ENCODE measurements at places on chromosomes 5 and 9. TPM values are rescaled to one million over a fixed set of nuclear protein-coding genes. Genes with fewer than 3 reads are reported as not detected.

Gene PIGO
- 34.7 TPM for total RNA-seq

Gene RAD50
- total RNA-seq, result 32.7 TPM

Gene KIF20A
- 0.47 TPM for total RNA-seq

Gene CCL19
- not detected for total RNA-seq

Gene SAXO1
- not detected for total RNA-seq

- no peak overlapping the region for H3K4me3 ChIP-seq
- no peaks in the 10 kb centered on the region for H3K36me3 ChIP-seq
- no peaks in the 10 kb centered on the region for H3K27me3 ChIP-seq
- H3K4me1 ChIP-seq, result no peaks in the 10 kb centered on the region
- no peak overlapping the region for H3K27ac ChIP-seq
- DNase-seq, result no peak
Observed at GRCh38 chr5:153959134-153959957, 79.4 kb downstream of the FAM114A2 start.

GRCh38 chr5:45627076-45627656, 69.0 kb downstream of the HCN1 start:
- no peaks in the 10 kb centered on the region for H3K36me3 ChIP-seq
- DNase-seq, result no peak
- no peak overlapping the region for H3K4me3 ChIP-seq
- H3K27ac ChIP-seq, result no peak overlapping the region
- H3K27me3 ChIP-seq, result no peaks in the 10 kb centered on the region

DNA sequence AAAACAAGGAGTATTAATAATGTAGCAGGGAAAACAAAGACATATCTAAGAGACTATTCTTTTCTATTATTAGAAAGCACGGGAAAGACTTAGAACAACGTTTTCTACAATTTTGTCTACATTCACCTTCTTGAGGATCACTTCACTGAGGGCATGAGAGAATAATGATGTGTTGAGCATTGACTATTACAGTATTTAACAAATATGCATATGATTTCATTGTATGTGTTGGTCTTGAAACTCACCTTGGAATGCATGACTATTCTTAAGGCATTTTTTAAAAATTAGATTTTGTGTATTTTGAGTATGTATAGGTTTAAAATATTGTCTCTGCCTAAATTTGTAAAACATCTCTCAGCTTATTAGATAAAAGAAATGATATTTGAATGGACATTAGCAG, 1.2 kb downstream of the FSD1L start:
- H3K36me3 ChIP-seq, result no peaks in the 10 kb centered on the region
- H3K27me3 ChIP-seq, result no peaks in the 10 kb centered on the region
- H3K4me3 ChIP-seq, result no peak overlapping the region
- no peak overlapping the region for H3K27ac ChIP-seq
- peaks cover 9% of the 10 kb centered on the region for H3K4me1 ChIP-seq

GRCh38 chr5:17289681-17290539, 72.5 kb downstream of the BASP1 start:
- H3K36me3 ChIP-seq, result no peaks in the 10 kb centered on the region
- no peak for DNase-seq
- H3K4me3 ChIP-seq, result no peak overlapping the region
- no peaks in the 10 kb centered on the region for H3K27me3 ChIP-seq

- no peak overlapping the region for H3K4me3 ChIP-seq
- no peaks in the 10 kb centered on the region for H3K27me3 ChIP-seq
- no peak overlapping the region for H3K27ac ChIP-seq
Observed at GRCh38 chr5:18984559-18985080, 1003.4 kb downstream of the CDH18 start.

- no peak for DNase-seq
- H3K27ac ChIP-seq, result no peak overlapping the region
- no peaks in the 10 kb centered on the region for H3K36me3 ChIP-seq
- H3K4me3 ChIP-seq, result no peak overlapping the region
Observed at GRCh38 chr9:136316271-136316751, 11.0 kb upstream of the GPSM1 start.

DNA sequence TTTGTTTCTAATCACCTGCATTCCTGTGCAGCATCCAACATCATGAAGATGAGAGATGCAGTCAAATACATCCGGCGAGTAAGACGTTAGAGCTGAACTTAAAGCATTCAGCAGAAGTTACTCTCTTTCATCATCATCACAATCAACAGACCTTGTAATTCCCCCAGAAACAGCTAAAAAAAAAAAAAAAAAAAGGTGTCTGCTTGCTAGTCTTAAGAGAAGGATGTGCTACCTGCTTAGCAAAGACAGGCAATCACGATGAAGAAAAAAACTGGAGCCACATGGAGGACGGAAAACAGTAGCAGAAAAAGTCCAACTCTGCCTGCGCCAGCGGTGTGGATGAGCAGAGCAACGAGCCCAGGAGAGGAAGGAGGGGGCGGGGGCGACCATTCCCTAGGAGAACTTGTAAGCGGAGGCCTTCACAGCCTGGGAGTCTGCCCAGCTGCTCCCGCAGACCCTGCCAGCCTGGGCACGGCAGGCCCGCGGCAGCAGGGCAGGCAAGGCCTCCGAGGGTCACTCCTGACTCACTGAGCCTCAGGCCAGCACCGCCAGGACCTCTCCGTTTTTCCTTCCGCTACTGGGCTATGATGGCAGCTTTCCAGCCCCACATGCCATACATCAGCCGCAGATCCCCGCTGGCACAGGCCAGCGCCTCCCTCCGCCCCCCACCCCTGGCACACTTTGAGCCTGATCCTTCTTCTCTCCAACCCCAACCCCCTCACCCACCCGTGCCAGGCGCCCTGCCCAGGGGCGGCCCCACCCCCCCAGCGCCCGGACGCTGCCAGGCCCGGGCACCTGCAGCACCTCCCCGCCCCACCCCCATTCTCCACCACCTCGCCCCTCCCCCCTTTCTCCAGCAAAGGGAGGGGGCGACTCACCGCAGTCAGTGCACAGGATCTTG, 1.4 kb downstream of the NRG2 start:
- peaks cover 26% of the 10 kb centered on the region for H3K4me1 ChIP-seq
- peak; percentile 36 for DNase-seq
- peak overlapping the region; percentile 55 for H3K4me3 ChIP-seq
- H3K36me3 ChIP-seq, result no peaks in the 10 kb centered on the region
- H3K27me3 ChIP-seq, result peaks cover 59% of the 10 kb centered on the region

DNA sequence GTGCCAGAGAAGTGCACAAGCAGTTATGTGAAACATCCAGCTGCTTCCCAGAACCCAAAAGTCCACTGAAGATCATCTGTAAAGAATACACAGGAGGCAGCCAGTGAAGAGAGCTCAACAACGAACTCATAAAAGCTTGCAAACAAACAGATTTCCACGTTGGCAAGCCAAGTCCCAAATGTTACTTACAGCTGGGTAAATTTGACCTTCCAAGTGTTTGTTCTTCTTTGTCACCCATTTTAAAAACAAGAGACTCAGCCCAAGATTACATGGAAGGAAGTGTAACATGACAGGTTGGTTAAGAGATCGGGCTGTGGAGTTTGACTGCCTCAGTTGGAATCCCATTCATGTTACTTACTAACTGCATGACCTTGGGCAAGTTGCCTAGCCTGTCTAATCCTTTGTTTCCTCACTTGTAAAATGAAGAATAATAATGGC, 174.9 kb upstream of the PAPPA start:
- DNase-seq, result no peak
- no peaks in the 10 kb centered on the region for H3K36me3 ChIP-seq
- H3K4me3 ChIP-seq, result no peak overlapping the region
- no peak overlapping the region for H3K27ac ChIP-seq
- no peaks in the 10 kb centered on the region for H3K4me1 ChIP-seq
- H3K27me3 ChIP-seq, result no peaks in the 10 kb centered on the region

GRCh38 chr9:124216474-124217176, 41.1 kb upstream of the NEK6 start:
- no peaks in the 10 kb centered on the region for H3K27me3 ChIP-seq
- H3K36me3 ChIP-seq, result no peaks in the 10 kb centered on the region
- H3K4me3 ChIP-seq, result no peak overlapping the region
- peaks cover 74% of the 10 kb centered on the region for H3K4me1 ChIP-seq
- peak; percentile 84 for DNase-seq
- peak overlapping the region; percentile 95 for H3K27ac ChIP-seq

- peaks cover 4% of the 10 kb centered on the region for H3K27me3 ChIP-seq
- DNase-seq, result no peak
- H3K4me1 ChIP-seq, result peaks cover 2% of the 10 kb centered on the region
- no peak overlapping the region for H3K4me3 ChIP-seq
- H3K27ac ChIP-seq, result no peak overlapping the region
Observed at GRCh38 chr5:38846379-38847011, 683 bp downstream of the OSMR start.

DNA sequence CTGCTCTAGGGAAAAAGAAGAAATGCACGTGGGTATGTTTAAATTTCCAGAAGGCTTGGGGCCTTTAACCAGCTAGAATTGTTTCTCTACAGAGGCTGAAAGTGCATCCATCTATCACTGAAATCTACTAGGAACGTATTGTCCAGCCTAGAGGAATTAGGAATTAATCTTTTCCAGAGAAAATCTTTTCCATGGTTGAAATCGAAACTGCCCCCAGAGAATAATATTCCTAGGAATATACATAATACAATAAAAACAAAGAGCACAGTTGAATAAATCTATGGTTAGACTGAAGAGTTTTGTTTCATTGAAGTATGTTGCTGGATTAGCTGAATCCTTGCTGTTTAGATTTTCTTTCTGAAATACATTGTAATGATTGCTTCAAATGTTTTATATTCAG, 378.5 kb downstream of the PLK2 start:
- H3K27me3 ChIP-seq, result no peaks in the 10 kb centered on the region
- no peak overlapping the region for H3K27ac ChIP-seq
- H3K4me1 ChIP-seq, result no peaks in the 10 kb centered on the region
- no peaks in the 10 kb centered on the region for H3K36me3 ChIP-seq
- no peak for DNase-seq

DNA sequence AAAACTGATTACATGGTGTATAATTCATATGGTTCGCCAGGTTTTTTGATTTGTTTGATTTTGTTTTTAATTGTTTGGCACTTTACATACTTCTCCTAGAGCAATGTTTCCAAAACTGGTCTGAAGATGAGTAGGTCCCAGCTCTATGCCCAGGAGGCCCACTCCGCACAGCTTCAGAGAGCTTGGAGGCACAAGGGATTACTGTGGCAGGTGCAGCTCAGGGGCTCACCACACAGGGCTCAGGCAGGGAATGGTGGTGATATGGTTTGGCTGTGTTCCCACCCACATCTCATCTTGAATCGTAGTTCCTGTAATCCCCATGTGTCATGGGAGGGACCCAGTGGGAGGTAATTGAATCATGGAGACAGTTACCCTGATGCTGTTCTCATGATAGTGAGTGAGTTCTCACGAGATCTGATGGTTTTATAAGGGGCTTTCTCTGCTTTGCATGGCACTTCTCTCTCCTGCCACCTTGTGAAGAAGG, 296.6 kb downstream of the MED10 start:
- H3K27me3 ChIP-seq, result no peaks in the 10 kb centered on the region
- no peak overlapping the region for H3K4me3 ChIP-seq
- H3K27ac ChIP-seq, result no peak overlapping the region
- H3K36me3 ChIP-seq, result no peaks in the 10 kb centered on the region
- DNase-seq, result no peak
- no peaks in the 10 kb centered on the region for H3K4me1 ChIP-seq

DNA sequence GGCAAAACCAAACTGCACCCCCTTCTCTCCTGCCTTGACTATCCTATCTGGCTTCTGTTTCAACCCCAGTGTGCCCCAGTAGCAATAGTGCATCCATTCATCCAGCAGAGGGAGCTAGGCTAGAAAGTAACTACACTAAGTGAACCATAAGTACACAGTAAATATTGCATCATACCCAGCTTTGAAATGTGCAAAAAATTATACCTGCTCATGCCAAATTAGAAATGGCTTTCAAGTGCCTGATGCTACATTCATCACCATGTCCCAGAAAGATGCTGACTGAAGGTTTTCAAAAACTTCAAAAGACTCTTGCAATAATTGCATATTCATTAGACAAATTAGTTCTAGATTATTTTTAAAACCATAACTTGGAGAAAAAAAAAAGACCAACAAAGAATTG, 153.5 kb downstream of the PRELID2 start:
- no peak overlapping the region for H3K4me3 ChIP-seq
- no peaks in the 10 kb centered on the region for H3K4me1 ChIP-seq
- peak; percentile 38 for DNase-seq

DNA sequence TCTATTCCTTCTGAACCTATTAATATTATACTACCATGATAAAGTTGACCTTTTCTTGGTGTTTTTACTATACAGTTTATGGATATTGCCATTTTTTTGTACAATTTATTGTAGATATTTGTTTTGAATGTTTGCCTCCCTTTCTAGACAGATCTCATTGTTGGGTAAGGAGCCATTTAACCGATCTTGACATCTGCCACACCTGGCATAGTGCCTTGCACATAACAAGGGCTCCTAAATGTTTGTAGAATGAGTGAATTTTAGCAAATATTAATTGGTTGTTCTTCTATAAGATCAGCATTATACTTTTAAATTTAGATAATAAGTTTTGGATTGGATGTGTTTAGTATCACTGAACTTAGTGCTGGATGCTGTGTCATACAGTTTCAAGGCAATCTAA, 175.3 kb downstream of the GDNF start:
- no peaks in the 10 kb centered on the region for H3K27me3 ChIP-seq
- no peak for DNase-seq
- no peak overlapping the region for H3K4me3 ChIP-seq
- no peaks in the 10 kb centered on the region for H3K36me3 ChIP-seq

DNA sequence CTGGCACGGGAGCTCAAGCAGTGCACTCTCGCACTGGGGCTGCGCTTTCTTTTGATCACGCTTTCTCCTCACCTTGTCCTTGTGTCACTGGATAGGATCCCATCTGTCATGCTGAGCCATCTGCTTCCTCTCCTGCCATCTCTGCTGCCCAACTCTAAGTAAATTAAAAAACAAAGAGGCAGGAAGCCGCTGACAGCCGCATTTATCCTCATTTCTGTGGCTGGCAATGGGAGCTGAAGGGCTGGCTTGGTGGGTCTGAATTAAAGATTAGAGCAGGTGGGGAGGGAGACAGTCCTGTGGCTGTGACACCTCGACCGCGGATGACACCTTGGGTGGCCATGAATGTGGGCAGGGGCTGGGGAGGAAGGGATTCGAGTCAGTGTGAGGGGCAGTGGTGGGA, 159.2 kb upstream of the ALDH1B1 start:
- no peaks in the 10 kb centered on the region for H3K4me1 ChIP-seq
- H3K4me3 ChIP-seq, result no peak overlapping the region
- no peaks in the 10 kb centered on the region for H3K27me3 ChIP-seq
- no peaks in the 10 kb centered on the region for H3K36me3 ChIP-seq
- no peak for DNase-seq
- H3K27ac ChIP-seq, result no peak overlapping the region

GRCh38 chr5:161333194-161333880, 213.2 kb downstream of the GABRB2 start:
- no peak overlapping the region for H3K4me3 ChIP-seq
- DNase-seq, result no peak
- H3K4me1 ChIP-seq, result no peaks in the 10 kb centered on the region

DNA sequence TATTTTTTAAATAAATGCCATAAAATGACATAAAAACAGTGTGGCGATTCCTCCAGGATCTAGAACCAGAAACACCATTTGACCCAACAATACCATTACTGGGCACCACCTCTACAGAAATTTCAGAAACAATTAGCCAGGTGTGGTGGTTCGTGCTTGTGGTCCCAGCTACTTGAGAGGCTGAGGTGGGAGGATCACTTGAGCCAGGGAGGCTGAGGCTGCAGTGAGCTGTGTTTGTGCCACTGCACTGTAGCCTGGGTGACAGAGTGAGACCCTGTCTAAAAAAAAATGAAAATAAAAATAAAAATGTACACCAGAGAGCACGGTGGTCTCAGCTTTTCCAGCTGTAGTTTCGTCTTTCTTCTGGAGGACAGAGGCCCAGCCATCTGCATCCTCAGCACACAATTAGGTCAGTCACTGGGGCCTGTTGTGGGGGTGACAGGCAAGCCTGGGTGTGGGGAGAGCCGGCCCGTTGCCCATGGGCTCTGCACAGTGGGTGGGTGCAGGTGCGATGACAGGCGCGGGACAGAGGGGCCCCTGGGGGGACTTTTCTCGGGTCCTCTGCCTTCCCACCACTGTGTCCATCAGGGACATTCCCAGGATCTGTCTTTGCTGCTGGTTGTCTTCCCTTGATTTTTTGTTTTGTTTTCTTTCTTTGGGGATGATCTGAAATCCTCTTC, 9.8 kb downstream of the COL5A1 start:
- H3K27me3 ChIP-seq, result no peaks in the 10 kb centered on the region
- H3K27ac ChIP-seq, result no peak overlapping the region

All from B cell (primary cell).